ENCODE measurements at places on chromosomes 6 and 20.

DNA sequence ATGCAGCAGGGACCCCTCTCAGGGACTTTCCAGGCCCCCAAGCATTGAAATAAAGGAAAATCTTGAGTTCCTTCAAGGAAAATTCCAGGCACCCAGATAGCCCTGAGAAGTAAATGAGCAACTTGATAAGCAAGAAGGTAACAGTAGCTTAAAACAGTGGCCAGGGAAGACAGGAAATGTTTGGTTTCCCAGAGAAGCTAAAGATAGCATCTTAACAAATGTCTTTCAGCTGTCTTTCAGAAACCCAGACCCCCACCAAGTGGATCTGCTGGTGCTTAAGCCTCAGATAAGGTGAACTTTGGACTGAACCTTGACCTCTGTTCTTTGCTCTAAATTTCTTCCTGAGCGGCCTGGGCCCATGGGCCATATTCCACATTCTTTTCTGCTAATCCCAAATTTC lies 117.8 kb upstream of the CST7 start:
- H3K27me3 ChIP-seq: peaks cover 3% of the 10 kb centered on the region
- no peaks in the 10 kb centered on the region for H3K4me1 ChIP-seq
- H3K27ac ChIP-seq: no peak overlapping the region
- no peaks in the 10 kb centered on the region for H3K36me3 ChIP-seq
- DNase-seq: no peak
- H3K4me3 ChIP-seq: no peak overlapping the region

DNA sequence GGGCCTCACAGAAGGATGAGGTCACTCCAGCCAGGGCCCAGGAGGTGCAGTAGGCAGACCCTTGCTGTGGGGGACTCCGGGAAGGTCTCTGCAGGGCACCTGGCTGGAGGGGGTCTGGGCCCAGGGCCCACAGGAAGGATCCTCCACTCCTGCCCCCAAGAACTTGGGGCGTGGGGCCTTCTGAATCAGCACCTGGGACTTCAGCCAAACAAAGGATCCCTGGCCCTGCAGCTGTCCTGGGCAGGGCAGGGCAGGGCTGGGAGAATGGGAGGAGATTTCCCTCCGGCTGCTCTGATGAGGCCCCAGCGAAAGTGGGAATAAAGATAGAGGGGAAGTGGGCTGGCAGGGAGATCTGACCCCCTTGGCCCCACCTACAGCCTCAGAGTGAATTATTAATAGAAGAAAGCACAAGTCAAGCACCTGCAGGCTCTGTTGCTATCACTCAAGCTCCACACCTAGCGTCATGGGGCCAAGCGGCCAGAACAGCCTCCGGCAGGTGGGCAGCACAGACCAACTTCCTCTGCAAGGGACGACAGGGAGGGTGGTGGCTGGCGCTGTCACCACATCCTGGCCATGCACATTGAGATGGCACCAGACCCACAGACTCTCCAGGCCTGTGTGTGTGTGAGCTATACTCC lies 61.6 kb upstream of the MRPS10 start:
- no peak overlapping the region for H3K4me3 ChIP-seq
- peak overlapping the region; percentile 10 for H3K27ac ChIP-seq
- peaks cover 2% of the 10 kb centered on the region for H3K36me3 ChIP-seq

DNA sequence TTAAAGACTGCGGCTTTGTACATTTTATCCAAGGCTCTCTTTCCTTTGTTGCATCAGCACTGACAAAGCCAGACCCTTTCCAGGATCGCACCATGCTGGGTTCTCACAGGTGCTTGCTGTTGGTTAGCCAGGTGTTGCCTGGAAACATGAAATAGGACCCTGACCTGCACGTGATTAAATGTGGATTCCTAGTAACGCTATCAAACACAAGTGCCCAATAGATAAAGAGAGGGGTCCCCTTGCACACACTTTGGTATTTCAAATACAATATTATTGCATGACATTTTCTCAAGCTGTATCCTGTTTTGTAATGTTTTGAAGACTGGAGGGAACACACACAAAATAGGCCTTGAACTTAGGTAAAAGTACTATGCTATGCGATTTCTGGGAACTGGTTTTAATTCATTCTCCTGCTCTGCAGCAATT lies 73.3 kb downstream of the AKAP12 start:
- H3K4me3 ChIP-seq: no peak overlapping the region
- no peaks in the 10 kb centered on the region for H3K27me3 ChIP-seq
- DNase-seq: no peak
- peak overlapping the region; percentile 59 for H3K27ac ChIP-seq

DNA sequence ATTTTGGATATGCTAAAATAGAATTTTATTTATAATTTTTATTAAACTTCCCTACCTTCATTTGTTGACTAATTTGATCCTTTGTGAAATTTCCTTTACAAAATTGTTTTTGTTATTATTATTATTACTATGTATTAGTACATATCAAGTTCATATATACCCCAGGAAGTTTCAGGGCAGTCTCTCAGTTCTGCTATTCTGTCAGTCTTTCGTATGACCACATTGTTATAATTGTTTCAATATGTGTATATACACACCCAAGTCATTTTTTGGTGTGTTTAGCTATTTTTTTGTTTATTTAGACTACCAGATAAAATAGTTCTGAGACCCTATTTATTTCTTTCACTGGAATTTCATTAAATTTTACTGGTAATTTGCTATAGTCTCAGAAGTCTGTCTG lies 72.1 kb downstream of the NKAIN2 start:
- no peak overlapping the region for H3K4me3 ChIP-seq
- no peaks in the 10 kb centered on the region for H3K27me3 ChIP-seq
- H3K4me1 ChIP-seq: peaks cover 9% of the 10 kb centered on the region
- H3K36me3 ChIP-seq: peaks cover 1% of the 10 kb centered on the region

DNA sequence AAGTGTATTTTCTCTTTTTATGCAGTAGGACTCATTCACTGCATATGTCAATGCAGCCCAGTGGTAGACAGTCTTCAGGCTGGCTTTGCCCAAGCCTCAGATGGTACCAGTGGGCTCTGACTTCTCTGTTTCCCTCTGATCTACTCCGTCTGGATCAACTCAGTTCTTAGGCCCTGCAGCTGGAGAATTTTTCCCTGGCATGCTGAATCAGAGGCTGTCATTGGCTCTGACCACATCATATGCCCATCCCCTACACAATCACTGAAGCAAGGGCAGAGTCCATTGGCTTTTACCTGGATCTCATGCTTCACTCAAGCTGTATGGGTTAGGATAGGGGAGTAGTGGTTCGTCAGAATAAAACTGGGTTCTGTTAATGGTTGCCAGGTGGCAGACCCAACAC lies 57.8 kb downstream of the KIZ start:
- no peak overlapping the region for H3K27ac ChIP-seq
- no peaks in the 10 kb centered on the region for H3K4me1 ChIP-seq

DNA sequence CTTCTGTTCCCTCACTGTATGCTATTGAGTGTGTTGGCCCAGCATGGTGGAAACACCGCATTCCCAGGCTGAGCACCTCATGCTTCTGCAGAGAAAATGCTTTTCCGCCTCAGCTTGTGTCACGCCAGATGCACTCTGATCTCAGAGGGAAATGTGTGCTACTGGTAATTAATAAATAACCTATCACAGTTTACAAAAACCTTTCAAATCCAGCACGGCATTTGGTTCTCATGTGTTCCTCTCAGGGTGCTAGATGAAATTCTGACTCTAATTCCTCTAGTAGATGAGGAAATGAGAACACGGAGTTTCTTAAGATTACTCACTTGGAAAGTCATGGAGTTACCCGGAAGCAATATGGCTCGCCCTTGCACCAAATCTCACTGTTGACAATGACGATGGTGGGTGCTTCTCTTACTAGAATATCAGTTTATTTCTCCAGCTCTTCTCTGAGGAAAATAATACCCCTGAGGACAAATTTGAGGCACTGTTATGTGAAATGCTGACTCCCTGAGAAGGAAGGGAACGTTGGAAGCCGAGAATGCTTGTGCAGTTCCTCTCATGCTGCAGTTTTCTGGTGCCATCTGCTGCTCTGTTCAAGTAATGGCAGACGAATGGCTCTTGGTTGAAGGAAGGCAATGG lies 116.6 kb downstream of the RNF144B start:
- H3K27ac ChIP-seq: peak overlapping the region; percentile 53
- H3K4me3 ChIP-seq: peak overlapping the region; percentile 65
- no peak for DNase-seq
- H3K4me1 ChIP-seq: peaks cover 21% of the 10 kb centered on the region

DNA sequence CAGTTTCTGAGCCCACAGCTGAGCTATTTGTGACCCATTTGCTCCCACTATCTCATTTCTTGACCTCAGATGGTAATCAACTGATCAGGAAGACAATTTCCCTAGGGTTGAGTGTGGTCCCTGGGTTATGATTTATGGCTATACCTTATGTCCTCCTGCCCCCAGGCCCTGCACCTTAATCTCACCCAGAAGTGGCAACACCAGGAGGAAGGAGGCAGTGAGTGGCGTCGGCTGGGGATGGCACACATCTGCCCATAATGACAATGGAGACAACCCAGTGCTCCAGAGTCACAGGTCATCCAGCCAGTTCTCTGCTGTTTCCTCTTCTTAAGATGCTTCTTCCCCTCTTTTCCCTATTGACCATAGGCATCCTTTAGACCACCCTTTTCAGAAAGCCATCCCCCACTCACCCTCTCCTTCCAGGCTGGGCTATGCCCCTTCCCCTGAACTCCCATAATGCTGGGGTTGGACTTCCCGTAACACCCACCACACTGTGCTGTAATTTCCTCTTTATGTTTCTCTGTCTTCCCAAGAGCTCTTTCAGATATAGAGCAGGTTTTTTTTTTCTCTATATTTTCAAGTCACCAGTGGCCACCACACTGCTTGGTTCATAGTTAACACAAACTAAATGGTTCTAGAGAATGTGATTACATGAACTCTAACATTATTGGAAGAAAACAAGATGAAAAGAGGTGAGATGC lies 8.0 kb downstream of the TRIM10 start:
- H3K36me3 ChIP-seq: no peaks in the 10 kb centered on the region
- no peak overlapping the region for H3K27ac ChIP-seq
- no peaks in the 10 kb centered on the region for H3K27me3 ChIP-seq
- no peak for DNase-seq
- H3K4me3 ChIP-seq: no peak overlapping the region

- H3K36me3 ChIP-seq: no peaks in the 10 kb centered on the region
- no peak overlapping the region for H3K27ac ChIP-seq
- no peak for DNase-seq
- H3K27me3 ChIP-seq: peaks cover 25% of the 10 kb centered on the region
- H3K4me3 ChIP-seq: no peak overlapping the region
Measured at GRCh38 chr6:67221226-67221625, 1413.9 kb upstream of the ADGRB3 start.

- H3K4me1 ChIP-seq: peaks cover 23% of the 10 kb centered on the region
- peaks cover 4% of the 10 kb centered on the region for H3K27me3 ChIP-seq
- no peaks in the 10 kb centered on the region for H3K36me3 ChIP-seq
- H3K27ac ChIP-seq: peak overlapping the region; percentile 80
- H3K4me3 ChIP-seq: peak overlapping the region; percentile 90
- no peak for DNase-seq
Measured at GRCh38 chr20:52103913-52104545, 87.5 kb downstream of the ZFP64 start.

GRCh38 chr6:16748025-16748319 lies 13.3 kb downstream of the ATXN1 start:
- DNase-seq: no peak
- no peaks in the 10 kb centered on the region for H3K27me3 ChIP-seq
- peak overlapping the region; percentile 79 for H3K27ac ChIP-seq

DNA sequence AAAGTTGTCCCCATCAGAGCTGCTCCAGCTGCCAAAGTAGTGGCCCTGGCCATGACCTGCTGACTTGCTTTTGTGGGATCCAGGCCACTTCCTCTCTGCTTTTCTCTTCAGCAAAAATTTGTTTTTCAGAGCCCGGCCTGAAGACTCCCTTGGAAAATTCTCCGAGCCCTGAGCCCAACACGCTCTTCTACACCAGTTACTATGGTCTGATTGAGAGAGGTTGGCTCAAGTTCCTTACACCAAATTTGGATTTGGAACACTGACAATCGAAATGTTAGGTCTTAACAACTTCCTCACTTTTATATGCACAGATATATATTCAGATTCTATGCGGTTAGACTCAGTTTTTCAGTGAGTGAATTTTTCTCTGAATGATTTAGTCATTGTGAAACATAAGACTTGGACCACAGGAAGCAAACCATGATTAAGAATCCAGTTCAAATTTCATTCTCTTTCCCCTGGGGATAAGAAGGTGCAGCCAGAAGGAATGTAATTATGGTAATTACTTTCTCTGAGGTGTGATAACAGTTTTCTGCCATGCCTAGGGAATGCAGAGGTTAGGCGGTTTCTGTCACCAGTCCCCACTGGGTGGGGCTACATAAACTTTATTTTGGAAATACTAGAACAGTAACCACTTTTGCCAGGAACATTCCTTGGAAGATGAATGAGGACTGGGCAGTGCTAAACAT lies 365.2 kb downstream of the SYNE1 start:
- no peak for DNase-seq
- H3K27me3 ChIP-seq: no peaks in the 10 kb centered on the region
- H3K4me3 ChIP-seq: peak overlapping the region; percentile 4
- peak overlapping the region; percentile 72 for H3K27ac ChIP-seq

DNA sequence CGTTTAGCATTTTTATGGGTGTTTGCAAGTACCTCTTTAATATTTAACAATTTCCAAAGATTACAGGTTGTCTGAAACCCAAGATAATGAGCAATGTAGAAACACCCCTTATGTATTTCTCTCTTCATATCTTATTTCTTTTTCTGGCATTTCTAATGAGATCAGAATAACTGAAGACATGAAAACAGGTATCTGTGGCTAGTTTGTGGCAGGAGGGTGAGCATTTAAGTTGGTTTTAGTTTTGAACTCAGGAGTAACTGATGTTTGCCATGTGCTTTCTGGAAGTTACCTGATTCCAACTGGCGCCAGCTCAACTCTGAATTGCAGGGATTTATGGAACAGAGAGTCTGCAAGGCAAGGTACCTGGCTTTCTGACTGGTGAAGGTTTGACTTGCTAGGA lies 35.4 kb upstream of the PRL start:
- no peak for DNase-seq
- H3K27me3 ChIP-seq: no peaks in the 10 kb centered on the region
- H3K4me3 ChIP-seq: no peak overlapping the region
- H3K36me3 ChIP-seq: no peaks in the 10 kb centered on the region

DNA sequence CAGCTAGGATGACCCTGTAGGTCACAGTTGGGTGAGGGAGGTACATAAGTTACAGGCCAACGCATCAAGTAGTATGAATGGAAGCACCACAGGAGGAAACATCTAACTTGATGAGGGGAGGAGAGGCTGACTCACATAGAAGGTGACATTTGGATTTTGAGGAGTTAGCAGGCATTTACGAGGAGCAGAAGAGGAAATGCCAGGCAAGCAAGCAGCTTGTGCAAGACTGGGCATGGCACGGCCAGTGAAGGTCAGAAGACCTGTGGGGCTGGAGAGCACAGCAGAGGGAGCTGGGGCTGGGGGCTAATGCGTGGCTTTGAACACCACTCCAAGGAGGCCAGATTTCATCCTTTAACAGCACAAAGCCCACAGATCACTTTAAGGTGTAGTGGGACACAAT lies 37.8 kb downstream of the MUC22 start:
- H3K27ac ChIP-seq: no peak overlapping the region
- H3K4me3 ChIP-seq: no peak overlapping the region
- DNase-seq: no peak
- H3K27me3 ChIP-seq: peaks cover 25% of the 10 kb centered on the region

DNA sequence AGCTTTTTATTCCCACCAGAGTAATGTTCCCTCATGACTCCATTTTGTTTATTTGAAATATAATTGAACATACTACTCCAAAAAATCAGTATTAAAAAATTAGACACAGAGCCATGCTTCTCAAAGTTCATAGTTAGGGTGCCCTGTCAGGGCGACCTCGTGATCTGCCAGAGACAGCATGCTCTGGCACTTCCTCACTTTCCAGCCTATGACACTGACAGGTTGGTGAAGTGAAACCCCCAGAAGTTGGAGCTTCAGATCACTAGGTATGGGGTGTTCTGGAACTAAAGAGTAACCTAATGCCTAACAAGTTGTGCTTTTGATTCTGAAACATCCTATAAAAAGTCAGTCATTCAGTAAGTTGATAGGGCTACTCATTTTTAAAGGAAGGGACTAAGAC lies 93.0 kb downstream of the TBC1D7 start:
- no peak overlapping the region for H3K4me3 ChIP-seq
- DNase-seq: peak; percentile 2
- no peaks in the 10 kb centered on the region for H3K4me1 ChIP-seq

All from osteocyte (in vitro differentiated cells).